GM12892 (cell line): ENCODE measurements at places on chromosomes 2 and 18.

GRCh38 chr18:486929-487740 is 13.4 kb downstream of the COLEC12 start:
- DNase-seq: no peak

GRCh38 chr18:58515175-58515775 is 113.6 kb downstream of the ALPK2 start:
- no peak for DNase-seq

DNA sequence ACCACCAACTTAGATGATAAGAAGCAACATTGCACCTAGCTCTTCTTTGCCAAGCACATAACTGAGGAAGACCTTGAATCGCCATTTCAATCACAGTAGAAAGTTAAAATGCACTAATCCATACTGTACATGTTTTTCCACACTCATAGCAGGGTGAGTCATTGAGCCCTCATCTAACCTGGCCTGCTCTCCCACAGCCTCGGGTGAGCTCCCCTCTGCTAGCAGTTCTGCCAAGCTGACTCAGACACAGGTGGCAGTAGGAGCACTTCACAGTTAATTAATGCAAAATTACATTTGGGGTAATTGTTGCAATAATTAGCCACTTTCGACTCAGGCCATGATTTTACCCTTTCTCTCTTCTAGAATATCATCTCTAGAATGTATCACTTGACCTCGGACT is 1632.8 kb upstream of the CELF4 start:
- no peak for DNase-seq

DNA sequence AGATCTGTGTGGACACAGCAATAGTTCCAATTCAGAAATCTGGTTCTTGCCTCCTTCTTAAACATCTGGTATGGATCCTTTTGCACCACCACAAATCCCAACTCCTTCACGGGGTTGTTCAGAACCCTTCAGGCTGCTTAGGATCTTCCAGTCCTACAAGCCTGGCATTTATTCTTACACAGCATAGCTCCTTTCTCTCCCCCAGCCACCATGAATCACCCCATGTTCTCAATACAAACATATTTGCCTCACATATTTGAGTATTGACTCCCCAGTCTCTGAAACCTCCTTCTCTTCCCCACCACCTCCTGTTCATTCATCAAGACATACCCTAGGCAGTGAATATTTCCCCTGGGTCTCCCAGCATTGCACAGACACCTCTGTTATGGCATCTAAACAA is 155.2 kb downstream of the ALK start:
- DNase-seq: no peak

DNA sequence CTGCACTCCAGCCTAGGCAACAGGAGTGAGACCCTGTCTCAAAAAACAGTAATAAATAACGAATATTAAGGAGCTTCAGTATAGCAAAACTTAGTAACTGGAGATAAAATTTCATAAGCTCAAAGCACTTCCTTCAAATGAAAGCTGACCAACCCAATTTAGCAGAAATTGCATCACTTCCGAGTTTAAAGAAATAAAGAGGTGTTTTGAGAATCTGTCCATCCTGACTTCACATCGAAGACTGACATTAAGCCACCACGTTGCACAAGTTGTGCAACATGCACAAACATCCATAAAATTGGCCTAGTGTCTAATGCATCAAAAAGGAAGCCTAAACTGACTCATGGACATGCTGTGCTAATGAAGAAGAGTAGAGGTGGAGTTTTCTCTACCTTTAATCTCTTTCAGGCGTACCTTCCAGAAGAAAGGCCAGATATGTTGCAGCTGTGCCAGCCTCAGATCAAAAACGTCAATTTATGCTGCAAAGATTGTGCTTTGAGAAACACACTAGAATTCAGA is 7.7 kb upstream of the DSG3 start:
- no peak for DNase-seq
